ENCODE measurements at places on chromosomes 13 and 19.

DNA sequence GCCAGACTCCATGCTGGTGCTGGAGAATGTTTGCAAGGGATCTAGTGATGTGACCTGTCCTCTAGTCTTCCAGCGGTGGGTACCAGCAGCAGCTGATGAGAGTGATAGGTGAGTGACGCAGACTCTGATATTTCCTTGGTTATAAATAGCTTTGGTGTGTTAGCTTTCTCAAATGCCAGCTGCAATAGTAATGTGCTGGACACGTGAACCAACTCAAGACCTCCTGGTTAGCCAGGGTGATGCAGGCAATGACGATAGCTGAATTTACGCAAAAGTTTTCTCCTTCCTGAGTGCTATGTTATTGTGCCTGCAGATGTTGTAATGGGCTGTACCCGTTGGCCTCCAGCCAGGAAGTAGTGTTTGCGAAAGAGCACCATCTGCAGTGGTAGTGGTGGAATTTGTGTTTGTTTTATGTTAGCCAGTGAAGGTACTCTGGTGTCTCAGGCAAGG, 129.5 kb downstream of the CYSLTR2 start:
- peak; percentile 19 for DNase-seq

GRCh38 chr19:17687141-17687856, 855 bp downstream of the UNC13A start:
- no peak for DNase-seq

DNA sequence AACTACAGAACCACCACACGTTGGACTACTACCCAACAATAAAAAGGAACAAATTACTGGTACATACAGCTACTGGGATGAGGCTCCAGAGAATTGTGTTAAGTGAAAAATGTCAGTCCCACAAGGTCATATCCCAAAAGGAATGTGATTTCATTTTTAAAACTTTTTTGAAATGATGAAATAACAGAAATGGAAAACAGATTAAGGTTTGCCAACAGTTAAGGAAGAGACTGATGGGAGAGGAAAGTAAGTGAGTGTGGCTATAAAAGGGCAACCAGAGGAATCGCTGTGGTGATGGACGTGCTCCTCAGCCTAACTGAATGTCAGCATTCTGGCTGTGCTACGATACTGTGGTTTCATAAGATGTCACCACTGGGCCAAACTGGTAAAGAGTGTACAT, 512.8 kb downstream of the UQCRFS1 start:
- no peak for DNase-seq

DNA sequence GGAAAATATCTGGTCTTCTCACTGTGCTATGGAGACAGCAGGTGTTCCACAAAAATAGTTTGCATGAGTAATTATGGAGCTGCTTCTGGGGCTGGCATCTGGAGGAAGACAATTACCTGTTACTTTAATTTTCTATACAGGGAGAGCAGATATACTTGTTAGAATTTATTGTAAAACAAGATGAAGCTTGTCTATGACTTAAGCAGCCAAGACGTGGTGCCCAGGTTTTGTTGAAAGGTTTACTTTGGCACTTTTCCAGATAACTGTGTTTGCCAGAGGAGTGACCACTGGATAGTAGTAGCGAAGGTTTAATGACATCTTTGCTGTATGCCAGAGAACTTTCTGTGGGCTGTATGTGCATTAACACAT, 134.5 kb upstream of the KL start:
- no peak for DNase-seq

DNA sequence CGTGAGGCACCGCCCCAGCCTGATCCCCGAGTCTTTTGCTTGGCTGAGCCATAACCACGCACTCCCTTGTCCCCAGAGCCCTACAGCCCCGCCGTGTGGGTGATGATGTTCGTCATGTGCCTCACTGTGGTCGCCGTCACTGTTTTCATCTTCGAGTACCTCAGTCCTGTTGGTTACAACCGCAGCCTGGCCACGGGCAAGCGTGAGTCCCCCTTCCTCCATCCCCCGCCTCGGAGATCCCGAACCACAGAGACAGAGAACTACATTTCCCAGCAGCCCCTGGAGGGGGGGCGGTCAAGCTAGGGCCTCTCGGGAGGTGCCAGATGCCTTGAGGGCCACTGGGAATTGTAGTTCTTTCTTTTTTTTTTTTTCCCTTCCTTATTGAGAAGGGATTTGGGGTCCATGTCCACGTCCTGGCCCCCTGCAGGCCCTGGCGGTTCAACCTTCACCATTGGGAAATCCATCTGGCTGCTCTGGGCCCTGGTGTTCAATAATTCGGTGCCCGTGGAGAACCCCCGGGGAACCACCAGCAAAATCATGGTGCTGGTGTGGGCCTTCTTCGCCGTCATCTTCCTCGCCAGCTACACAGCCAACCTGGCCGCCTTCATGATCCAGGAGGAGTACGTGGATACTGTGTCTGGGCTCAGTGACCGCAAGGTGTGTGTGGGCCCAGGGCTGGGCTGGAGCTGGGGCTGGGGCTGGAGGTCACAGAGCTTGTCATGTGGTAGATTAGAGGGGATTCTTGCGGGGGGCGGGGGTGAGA, 25.9 kb downstream of the GRIN2D start:
- DNase-seq, result no peak

DNA sequence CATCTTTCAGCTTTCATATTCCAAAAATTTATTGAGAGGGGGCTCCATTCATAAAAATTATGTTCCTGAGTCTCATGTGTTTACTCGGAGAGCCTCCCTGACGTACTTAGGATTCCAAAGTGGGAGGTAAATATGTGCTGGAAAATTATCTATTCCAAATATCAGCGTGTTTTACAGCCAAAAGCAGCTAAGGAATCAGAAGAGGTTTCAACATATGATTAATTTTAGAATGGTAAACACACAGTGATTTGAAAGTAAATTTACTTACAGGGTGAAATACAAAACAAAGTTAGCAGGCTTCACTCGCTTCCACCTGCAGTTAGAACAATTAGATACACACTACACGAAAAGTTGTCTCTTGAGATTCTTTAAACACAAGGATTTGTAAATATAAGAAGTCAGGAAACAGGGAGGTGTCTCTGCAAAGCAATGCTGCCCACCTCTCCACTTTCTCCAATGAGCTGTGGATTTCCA, 313.8 kb upstream of the NBEA start:
- no peak for DNase-seq

GRCh38 chr13:45830121-45830520, 21.4 kb downstream of the SIAH3 start:
- no peak for DNase-seq

GRCh38 chr19:45045671-45046353, 7.0 kb downstream of the CLASRP start:
- DNase-seq, result no peak

DNA sequence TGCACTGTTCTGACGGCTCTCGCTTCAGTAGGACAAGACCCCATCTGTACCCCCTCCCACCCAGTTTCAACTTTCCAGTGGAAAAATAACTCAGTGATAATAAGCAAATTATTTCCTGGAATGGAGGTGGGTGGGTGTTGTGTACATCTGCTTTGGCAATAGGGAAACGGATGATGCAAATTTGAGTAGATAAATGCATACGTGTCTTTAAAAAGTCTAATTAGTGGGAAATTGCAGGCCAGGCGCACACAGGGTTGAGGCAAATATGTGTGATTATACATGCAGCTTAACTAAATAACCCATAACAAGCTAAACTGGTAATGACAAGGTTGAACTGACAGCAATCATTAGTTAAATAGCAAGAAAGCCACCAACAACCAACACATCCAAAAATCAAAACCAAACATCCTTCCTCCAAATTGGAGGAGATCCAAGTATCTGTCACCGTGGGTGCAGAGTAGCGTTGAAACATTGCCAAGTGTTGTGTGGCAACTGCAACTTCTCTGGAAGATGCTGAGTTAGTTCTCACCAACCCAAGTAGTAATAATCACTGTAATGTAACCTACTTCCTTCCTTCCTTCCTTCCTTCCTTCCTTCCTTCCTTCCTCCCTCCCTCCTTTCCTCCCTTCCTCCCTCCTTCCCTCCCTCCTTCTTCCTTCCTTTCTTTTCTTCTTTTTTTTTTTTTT, 54.6 kb downstream of the TRPM4 start:
- no peak for DNase-seq

DNA sequence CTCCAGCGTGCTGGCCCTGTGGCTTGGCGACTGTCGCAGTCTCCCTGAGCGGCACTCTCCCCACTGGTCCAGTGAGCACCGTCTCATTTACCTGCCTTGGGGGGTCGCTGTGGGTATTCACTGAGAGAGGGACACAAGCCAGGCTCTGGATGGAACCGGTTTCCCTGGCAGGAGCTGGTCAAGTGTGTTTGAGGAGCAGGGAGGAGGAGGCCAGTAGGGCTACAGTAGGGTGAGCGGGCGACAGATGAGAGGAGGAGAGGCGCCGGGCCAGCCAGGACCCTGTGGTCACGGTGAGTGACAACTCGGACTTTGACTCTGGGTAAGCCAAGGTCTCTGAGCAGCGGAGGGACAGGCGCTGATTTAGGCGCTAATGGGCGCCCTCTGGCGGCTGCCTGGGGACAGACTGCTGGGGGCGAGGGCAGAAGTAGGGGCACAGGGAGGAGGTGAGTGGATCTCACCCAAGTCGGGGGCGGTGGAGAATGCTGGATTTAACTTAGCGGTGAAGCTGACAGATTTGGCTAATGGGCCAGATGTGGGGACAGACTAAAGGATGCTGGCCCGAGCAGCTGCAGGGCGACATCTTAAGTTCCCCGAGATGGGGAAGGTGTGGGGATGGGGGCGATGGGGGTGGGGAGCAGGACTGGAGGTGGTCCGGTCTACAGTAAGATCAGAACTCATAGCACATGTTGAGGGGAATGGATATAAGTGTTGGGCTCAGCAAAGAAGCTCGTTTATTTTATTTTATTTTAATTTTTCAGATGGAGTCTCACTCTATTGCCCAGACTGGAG, 4.7 kb upstream of the PRMT1 start:
- DNase-seq, result peak; percentile 82

- no peak for DNase-seq
Measured at GRCh38 chr19:55474269-55475265, 1.9 kb upstream of the ZNF628 start.

DNA sequence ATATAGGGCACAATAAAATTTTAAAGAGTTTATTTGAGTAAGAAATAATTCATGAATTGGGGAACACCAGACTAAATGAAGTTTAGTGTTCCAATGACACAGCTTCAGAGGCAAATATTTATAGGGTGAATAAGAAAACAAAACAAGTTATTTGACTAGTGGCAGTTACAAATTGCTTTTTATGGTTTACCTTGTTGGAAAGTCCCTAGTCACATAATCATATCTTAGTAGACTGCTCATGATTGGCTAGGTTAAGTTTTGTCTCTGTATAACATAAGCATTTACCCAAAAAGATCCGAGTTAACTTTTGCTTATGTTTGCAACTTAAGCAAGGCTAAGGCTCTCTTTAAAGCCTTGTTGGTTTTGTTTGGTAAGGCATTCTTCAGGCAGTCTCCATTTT, 224.7 kb upstream of the MIR17HG start:
- DNase-seq, result no peak

DNA sequence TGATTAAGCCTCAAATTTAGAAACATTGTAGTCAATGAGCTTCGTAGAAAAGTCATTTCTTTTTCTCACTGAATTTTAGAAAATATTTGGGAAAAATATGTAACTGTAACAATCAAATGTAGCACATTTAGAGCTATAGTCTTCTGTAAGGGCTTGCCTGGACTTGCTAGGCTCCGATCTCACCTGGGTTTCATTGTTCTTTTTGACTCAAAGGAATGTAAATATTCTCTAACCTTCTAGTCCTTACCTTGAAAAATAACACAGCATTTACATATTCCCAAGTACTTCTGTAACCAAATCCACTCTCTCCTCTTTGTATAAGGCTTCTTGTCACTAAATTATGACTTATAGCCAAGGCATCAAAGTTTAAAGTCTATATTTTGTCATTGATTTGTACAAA, 2.9 kb upstream of the UFM1 start:
- no peak for DNase-seq

DNA sequence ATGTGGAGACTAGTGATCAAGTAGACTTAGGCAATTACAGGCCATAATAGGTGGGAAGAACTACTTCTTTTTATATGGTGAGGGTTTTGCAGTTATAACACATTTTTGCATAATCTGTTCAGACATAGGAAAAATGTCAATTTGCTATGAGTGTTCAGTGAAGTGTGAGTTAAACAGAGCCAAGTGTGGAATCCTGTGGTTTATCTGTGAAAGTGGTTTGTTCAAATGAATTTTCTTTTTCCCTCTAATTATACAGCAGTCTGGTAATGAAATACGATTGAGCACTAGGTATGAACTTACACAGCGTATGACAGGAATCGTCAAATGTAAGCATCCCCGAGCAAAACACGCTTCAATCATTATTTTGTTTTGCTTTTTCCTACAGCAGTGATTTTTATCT, 178.3 kb downstream of the STK24 start:
- DNase-seq, result no peak

DNA sequence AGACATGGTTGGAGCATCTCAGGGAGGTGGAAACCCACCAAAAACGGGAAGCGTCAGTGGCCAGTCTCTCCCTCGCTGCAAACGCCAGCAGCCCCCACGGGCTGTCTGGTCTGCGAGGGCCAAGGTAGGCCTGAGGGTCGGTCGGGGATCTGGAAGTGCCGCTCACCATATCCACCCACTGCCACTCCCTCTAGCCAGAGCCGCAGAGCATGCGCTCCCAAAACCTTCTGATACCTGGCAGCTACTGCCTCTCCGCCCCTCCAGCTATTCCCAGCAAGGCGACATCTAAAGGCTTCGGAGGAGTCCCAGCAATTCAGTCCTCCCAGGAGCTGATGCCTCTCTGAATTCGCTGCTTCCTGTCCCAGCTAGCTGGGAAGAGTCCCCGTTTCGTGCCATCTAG, 4.4 kb upstream of the FKRP start:
- DNase-seq, result no peak

DNA sequence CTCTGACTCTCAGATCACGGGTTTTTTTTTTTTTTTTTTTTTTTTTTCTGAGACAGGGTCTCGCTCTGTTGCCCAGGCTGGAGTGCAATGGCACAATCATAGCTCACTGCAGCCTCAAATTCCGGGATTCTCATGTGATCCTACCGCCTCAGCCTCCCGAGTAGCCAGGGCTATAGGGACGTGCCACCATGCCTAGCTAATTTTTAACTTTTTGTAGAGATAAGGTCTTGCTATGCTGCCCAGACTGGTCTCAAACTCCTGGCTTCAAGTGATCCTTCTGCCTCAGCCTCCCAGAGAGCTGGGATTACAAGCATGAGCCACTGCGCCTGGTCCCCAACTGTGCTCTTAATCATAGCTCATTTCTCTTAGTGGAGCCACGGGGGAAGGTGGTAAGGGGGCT, 4.6 kb upstream of the GRAMD1A start:
- no peak for DNase-seq

GRCh38 chr19:46603752-46604231, 2.7 kb downstream of the CALM3 start:
- DNase-seq, result no peak

- DNase-seq, result no peak
Measured at GRCh38 chr19:46932346-46932745, 71.5 kb downstream of the ARHGAP35 start.

- no peak for DNase-seq
Measured at GRCh38 chr13:95950103-95950502, 103.1 kb downstream of the UGGT2 start.

- DNase-seq, result no peak
Measured at GRCh38 chr13:93230261-93230855, 3.8 kb downstream of the GPC6 start.

- DNase-seq, result peak; percentile 85
Measured at GRCh38 chr19:14383661-14384555, 2.7 kb downstream of the ADGRE5 start.

- DNase-seq, result no peak
Measured at GRCh38 chr13:95814495-95814894, 137.6 kb downstream of the DNAJC3 start.

GRCh38 chr19:4075373-4075772, 8.7 kb upstream of the ZBTB7A start:
- no peak for DNase-seq
